ENCODE measurements at places on chromosomes 7 and 10. TPM values are rescaled to one million over a fixed set of nuclear protein-coding genes. Genes with fewer than 3 reads are reported as not detected.

HTR7 gene
- total RNA-seq, result 0.10 TPM

PALS2 gene
- total RNA-seq, result 22.5 TPM

OPN4 gene
- not detected for total RNA-seq

OPN1SW gene
- not detected for total RNA-seq

PDZD7 gene
- total RNA-seq, result 0.37 TPM

RHOBTB1 gene
- not detected for total RNA-seq

PIK3CG gene
- 3.6 TPM for total RNA-seq

TES gene
- 76.4 TPM for total RNA-seq

IFIT1B gene
- not detected for total RNA-seq

PGAM2 gene
- total RNA-seq, result not detected

TAC1 gene
- not detected for total RNA-seq

SAMD9L gene
- total RNA-seq, result 8.2 TPM

CLEC5A gene
- not detected for total RNA-seq

ATOH7 gene
- total RNA-seq, result not detected

CCNY gene
- total RNA-seq, result 31.2 TPM

BPGM gene
- 13.9 TPM for total RNA-seq

ZNF804B gene
- total RNA-seq, result not detected

TRPV5 gene
- total RNA-seq, result not detected

SPDYE9 gene
- not detected for total RNA-seq

TRIM74 gene
- 0.86 TPM for total RNA-seq

SDK1 gene
- total RNA-seq, result 1.3 TPM

HOGA1 gene
- not detected for total RNA-seq

CYP26C1 gene
- total RNA-seq, result not detected

SH2D4B gene
- 0.10 TPM for total RNA-seq

ELN gene
- total RNA-seq, result 0.19 TPM

TMEM196 gene
- total RNA-seq, result not detected

HACD1 gene
- total RNA-seq, result 0.41 TPM

GTF2IRD2 gene
- 2.1 TPM for total RNA-seq

PPP1R17 gene
- total RNA-seq, result not detected

IFIT1 gene
- total RNA-seq, result 6.0 TPM

Measured in activated naive CD4-positive, alpha-beta T cell treated with anti-CD3 and anti-CD28 coated beads for 36 hours (primary cell).